Fibroblast of lung (primary cell): ENCODE measurements at places on chromosomes 5 and 9. TPM values are rescaled to one million over a fixed set of nuclear protein-coding genes. Genes with fewer than 3 reads are reported as not detected.

- DNase-seq: no peak
Observed at GRCh38 chr9:130003943-130004552, 38.9 kb downstream of the FNBP1 start.

GRCh38 chr9:71515626-71516025, 252.7 kb downstream of the CEMIP2 start:
- no peak for DNase-seq

- DNase-seq: no peak
Observed at GRCh38 chr9:90974643-90975245, 173.1 kb downstream of the SYK start.

DNA sequence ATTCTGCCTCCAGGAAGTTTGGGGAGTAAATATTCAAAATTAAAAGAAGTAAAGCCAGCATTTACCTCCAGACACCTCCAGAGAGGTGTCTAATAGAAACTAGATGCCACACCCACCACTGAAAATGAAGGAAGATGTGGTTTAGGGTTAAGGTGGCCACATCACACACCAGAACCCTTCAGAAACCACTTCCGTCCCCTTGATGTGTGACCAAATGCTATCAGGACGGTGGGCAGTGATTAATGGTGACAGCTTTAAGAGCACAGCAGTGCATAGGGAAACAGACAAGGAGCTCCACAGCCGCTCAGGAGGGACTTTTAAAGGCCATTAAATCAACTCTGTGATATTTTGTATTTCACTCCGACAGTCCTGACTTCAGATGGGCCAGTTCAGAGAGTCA, 295.2 kb downstream of the BRINP1 start:
- no peak for DNase-seq

DNA sequence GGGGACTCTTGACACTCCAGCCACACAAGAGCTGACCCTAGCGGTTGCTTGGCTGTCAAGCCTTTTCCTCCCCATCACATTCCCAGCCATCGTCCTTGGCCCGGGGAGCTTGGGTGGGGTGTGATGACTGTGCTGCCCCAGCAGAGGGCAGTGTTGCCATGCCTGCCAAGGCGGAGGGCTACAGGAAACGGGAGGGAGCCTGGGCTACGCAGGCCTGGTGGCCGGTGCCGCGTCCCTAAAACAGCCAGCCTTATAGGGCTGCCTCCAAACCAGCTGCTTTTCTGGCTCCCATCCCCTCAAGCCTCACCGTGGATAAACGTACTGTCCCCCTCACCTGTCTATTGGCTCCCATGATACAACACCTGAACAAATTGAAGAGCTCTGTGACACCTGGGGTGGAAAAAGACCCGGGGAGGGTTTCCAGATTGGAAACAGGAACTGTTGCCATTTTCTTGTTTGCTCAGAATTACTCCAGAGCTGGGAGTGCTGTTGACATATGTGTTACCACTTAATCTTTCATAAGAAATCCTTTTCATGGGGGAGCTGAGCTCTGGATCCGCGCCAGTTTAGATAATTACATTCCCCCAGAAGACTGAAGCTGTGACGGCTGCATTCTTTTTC, 72.8 kb upstream of the ASTN2 start:
- peak; percentile 20 for DNase-seq

GRCh38 chr5:151686674-151687407, at the start of gene SPARC:
TSS of gene SPARC (minus strand) at chr5:151686915. CDS start at chr5:151676188, 10,727 bp downstream.
- peak; percentile 96 for DNase-seq

DNA sequence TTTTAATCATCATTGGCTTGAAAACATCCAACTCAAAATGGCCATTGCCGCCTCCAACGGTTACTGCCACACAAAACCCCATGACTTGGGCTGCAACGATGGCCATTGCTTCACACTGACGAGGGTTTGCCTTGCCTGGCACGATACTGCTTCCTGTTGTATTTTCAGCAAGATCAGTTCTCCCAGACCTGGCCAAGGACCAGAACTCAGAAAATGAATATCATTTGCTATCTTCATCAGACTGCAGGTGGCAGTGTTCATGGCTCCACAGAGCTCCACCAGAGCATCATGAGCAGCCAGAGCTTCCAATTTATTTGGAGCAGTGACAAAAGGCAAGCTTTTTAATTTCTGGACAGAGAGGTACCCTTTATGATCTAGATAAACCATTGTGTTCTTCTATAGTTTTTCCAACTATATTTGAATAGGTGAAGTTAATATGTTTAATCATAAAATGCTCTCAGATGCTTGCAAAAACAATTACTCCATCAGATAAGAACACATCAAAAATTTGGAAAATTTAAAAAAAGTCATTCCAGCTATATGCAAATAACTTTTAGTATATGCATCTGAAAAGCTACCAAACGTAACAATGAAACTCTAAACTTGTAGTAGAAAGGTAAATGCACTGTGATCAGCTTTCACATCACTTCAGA, 10.4 kb downstream of the AMACR start:
- DNase-seq: peak; percentile 91

GRCh38 chr5:146582051-146582596, 66.1 kb upstream of the GPR151 start:
- DNase-seq: no peak

- no peak for DNase-seq
Observed at GRCh38 chr9:133968428-133968827, 23.7 kb downstream of the VAV2 start.

GRCh38 chr5:93330506-93330905, 250.5 kb downstream of the NR2F1-AS1 start:
- peak; percentile 37 for DNase-seq

- no peak for DNase-seq
Observed at GRCh38 chr5:4845221-4845620, 294.9 kb upstream of the ADAMTS16 start.

- DNase-seq: no peak
Observed at GRCh38 chr9:134784577-134785305, 95.9 kb upstream of the FCN2 start.

- peak; percentile 88 for DNase-seq
Observed at GRCh38 chr9:86126998-86127972, 27.9 kb upstream of the GOLM1 start.

DNA sequence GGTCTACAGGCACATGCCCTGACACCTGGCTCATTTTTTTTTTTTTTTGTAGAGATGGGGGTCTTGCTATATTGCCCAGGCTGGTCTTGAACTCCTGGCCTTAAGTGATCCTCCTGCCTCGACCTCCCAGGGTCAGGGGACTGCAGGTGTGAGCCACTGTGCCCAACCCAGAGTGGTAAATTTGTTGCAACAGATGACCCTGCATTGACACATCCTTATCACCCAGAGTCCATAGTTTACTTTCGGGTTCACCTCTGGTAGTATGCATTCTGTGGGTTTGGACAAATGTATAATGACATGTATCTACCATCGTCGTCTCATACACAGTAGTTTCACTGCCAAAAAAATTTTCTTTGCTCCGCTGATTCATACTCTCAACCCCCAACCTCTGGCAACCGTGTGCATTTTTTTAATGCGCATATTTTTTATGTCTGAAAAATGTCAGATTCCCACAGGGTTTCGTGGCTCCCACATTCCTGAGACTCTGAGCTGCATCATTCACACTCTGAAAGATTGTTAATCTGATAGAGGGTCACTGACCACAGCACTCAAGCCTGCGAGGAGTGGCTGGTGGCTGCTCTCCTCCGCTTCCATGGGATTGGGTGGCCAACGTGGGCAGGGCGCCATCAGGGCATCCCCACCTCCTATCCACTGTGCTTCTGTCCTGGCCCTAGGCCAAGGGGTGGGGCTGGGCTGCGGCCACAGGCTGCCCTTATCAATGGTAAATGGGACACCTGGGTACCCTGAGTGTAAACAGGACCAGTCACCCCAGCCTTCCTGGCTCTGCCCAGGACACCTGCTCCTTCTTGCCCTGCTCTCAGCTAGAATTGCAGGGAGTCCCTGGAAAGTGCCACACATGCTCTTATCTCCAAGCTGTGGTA, 9.6 kb downstream of the NDST1 start:
- DNase-seq: peak; percentile 97

- peak; percentile 43 for DNase-seq
Observed at GRCh38 chr5:125160787-125161502, 414.5 kb upstream of the ZNF608 start.

DNA sequence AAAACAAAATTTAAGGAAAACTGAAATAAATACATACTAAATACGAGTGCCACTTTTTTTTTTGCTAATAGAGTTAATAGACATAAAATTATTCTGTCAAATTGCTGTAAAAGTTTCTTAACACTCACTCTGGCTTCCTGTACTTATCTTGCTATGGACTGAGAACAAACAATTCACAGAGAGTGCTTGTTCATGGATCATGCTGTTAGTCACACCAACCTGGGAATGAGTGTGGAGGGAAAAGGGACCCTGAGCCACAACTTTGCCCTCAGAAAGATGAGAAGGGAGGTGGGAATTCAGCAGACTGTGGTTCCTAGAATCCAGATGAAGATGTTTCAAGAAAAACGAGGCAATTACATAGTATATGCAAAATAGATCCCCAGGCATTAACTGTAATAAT, 246.9 kb downstream of the FBXL7 start:
- DNase-seq: peak; percentile 28

The PCDHGC3 gene
- 106 and 109 TPM in 2 replicates for polyA plus RNA-seq

The TEK gene
- 0.54 and 0.77 TPM in 2 replicates for polyA plus RNA-seq

The IL9 gene
- not detected in 2 replicates for polyA plus RNA-seq

The EDIL3 gene
- 8.1 and 149 TPM in 2 replicates for polyA plus RNA-seq

The PIP5K1B gene
- 0.03 TPM in 1 of 2 replicates, not detected in the other for polyA plus RNA-seq

The ADRA1B gene
- polyA plus RNA-seq: 0.73 and 1.7 TPM in 2 replicates

The ANKRD34B gene
- not detected in 2 replicates for polyA plus RNA-seq

The PCDHAC1 gene
- 0.01 and 0.14 TPM in 2 replicates for polyA plus RNA-seq

The ENC1 gene
- 3.5 and 15.6 TPM in 2 replicates for polyA plus RNA-seq

The ANKRD33B gene
- polyA plus RNA-seq: 5.0 and 7.7 TPM in 2 replicates

The KCNV2 gene
- not detected in 2 replicates for polyA plus RNA-seq

The FGD3 gene
- polyA plus RNA-seq: not detected in 2 replicates

The SPINK4 gene
- not detected in 2 replicates for polyA plus RNA-seq

The SPDL1 gene
- 24.5 and 34.4 TPM in 2 replicates for polyA plus RNA-seq

The ANKRD31 gene
- 0.05 and 0.06 TPM in 2 replicates for polyA plus RNA-seq
